ENCODE measurements at places on chromosomes 7 and 10. TPM values are rescaled to one million over a fixed set of nuclear protein-coding genes. Genes with fewer than 3 reads are reported as not detected.

Gene JAKMIP3
- 0.09 TPM for total RNA-seq

Gene OPALIN
- not detected for total RNA-seq

Gene FAM25C
- not detected for total RNA-seq

Gene LIPN
- total RNA-seq: 0.25 TPM

Gene EVX1
- not detected for total RNA-seq

Gene ALOX5
- 11.2 TPM for total RNA-seq

Gene CARD11
- total RNA-seq: 1.3 TPM

Gene HPSE2
- 0.05 TPM for total RNA-seq

Gene AGAP4
- 3.2 TPM for total RNA-seq
